ENCODE measurements at places on chromosomes 1 and 21.

- DNase-seq: no peak
These were observed 20.7 kb upstream of the FOXE3 start for GRCh38 chr1:47395433-47395832.

DNA sequence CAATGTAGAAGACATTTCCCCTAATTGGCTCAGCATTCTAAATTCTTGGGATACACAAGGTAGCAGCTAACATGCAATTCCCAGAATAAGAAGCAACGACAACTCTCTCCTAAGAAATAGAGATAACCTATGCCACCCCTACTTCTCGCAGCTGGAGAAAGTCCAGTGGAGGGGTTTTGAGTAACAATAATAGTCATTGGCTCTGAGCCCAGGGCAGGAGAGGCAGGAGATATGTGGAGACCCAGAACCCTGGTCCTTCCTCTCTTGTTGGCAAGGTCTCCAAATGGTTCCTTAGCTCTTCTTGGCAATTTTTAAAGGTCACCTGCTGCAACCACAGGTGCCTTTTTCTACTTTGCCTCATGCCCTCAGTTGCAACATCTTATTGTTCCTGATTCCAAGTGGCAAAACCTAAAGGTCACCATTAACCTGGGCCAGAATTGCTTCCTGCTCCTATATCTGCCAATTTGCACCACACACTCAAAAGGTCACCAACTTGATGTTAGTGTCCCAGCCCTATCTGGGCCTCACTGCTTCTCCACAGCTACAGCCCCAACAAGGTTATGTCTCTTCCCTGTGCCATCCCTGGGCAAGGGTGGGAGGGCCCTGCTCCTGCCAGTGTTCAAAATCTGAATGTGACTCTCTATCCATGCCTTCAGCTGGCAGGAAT lies 36.7 kb downstream of the TBX15 start:
- no peak for DNase-seq

DNA sequence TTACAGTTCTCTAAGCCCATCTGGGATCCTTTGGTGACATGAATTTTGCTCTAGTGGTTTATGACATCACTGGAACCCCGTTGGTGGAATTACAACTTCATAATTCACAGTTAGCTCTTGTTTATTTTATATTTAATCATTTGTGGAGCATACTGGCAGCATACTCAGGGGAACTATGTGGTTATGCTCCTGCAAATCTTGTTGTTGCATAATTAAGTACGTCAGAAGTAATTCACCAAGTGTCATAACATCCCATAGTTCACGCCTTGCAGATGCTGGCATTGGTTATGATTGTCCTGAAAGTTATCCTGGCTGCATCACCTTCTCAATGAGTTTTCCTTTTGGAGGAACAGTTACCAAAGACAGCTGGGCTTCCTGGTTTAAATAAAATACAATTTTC lies 16.5 kb downstream of the PRRX1 start:
- no peak for DNase-seq

GRCh38 chr1:48214820-48215219 lies 7.7 kb upstream of the SLC5A9 start:
- DNase-seq: no peak

- peak; percentile 63 for DNase-seq
These were observed 1.5 kb downstream of the SIM2 start for GRCh38 chr21:36700295-36700970.

DNA sequence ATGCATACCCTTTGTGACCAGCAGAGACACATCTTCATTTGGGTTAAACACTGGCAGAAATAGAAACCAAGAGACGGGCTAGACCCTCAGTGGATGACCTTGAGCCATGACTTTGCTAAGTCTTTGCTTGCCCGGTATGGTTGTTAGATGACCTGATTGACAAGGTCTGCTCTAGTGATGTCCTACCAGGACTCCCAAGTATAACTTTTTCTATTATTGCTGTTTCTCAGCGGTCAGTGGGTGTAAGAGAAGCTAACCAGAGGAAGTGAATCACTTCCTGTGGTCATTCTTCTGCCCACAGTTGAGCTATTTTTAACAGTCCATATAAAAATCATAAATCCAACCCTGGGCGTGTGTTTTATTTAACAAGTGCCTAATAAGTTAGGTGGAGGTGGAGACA lies 126.2 kb upstream of the ETS2 start:
- no peak for DNase-seq

DNA sequence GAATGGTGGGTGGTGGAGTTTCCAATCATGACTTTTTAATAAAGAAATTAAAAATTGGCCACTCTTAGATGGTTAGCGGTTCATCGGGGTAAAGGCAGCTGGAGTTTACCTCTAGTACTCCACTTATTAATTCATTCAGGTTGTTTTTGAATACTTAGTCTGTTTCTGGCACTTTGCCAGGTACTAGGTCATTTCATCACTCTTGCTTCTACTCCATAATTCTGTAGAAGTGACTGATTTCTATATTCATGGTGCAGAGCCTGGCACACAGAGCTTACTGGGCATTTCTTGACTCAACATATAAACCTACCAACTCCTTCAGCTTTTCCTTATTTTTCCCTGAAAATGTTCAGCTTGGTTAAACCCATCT lies 31.5 kb downstream of the FOXD2 start:
- DNase-seq: no peak

DNA sequence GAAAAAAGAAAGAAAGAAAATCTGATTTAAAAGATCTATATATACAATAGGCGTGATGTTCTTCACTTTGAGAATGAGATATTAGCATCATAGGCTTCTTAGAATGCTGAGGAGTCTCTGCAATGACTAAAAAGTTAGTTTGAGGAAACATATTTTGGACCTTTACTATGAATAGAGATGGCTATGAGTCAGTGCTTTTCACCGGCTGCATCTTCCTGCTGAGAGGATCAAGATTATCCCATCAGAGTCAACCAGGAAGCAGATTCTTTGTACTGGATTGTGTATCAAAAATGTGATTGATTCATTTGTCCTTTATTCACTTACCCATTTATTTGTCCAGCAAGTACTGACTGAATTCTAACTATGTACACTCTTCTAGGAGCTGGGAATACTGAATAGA lies 144.2 kb downstream of the KCNK2 start:
- no peak for DNase-seq

GRCh38 chr1:44939061-44939460 lies 47.3 kb downstream of the EIF2B3 start:
- DNase-seq: no peak

DNA sequence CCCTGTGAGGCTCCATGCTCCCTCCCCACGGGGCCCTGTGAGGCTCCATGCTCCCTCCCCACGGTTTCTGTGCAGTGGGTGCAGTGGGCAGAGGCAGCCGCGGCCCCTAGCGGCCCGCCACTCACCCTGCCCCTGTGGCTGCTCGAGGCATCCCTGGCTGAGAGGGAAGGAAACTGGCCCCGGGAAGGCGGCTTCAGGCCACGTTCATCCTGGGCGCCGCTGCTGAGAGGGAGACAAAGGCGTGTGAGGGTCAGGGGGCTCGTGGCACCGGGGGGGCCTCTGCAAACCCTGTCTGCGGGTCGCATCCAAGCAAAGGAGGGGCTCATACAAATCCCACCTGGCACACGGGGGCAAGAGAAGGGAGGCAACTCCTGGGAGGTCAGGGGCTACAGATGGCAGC lies 8.5 kb downstream of the CFAP410 start:
- no peak for DNase-seq

DNA sequence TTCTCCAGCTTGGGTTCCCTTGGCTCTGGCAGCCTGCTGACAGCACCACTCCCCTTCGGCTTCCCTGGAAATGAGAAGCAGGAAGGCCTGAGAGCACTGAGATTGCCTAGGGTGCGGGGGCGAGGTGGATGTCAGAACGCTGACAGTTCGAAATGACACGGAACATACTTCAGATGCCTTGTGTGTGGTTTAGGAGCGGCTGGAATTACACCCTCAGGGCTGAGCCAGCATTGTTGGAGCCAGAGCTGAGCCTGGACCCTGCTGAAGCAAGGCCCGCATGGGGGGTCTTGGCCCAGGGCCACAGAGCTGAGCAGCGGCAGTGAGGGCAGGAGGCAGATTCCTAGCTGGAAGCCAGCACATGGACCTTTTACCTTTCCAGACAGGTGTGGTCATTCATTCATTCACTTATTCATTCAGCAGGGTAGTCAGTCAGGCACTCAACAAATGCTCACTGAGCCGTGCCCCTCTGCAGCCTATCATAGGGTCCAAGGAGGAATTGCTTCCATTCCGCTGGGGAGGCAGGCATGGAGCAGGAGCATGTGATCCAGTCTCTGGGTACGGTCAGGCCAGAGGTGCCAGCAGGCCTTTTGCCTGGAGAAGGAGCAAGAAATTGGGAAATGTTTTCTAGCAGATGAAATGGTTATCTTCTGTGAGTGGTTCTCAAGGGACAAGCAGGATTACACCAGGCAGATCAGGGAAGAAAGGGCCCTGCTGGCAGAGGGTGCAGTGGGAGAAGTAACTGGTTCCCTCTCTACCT lies 6.6 kb upstream of the FOXE3 start:
- DNase-seq: no peak

GRCh38 chr1:236733653-236734052 lies 47.4 kb downstream of the ACTN2 start:
- no peak for DNase-seq

GRCh38 chr1:59070610-59071009 lies 226.3 kb upstream of the FGGY start:
- no peak for DNase-seq

GRCh38 chr1:116668277-116668676 lies 744 bp upstream of the IGSF3 start:
- DNase-seq: no peak

Measured in left forelimb (tissue), 1 donor.